ENCODE measurements at places on chromosomes 5 and 9.

DNA sequence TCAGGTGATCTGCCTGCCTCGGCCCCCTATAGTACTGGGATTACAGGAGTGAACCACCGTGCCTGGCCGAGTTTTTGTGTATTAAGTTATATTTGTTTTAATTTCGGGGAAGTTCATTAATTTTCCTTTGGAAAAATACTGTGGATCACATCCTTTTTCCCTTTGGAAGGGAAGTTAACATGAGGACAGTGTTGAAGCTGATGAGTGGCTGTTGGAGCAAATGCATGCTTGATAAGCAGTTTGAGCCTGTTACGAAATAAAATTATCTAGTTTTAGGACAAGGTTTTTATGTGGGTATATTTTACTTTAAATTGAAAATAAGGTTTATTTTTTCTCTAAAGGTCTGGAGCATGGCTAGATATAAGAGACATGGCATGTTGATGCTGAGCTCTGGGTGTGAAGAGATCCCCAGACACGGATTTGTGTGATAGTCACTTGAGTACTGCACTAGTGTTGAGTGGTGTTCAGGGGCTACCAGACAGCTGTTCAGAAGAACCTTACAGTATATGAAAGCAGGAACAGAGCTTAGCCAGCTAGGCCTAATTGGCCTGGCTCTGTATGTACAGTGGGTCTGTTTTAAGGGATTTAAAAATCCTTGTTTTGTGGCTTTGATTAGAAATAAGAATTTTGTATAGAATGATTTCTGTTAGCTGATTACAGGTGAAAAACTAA is 17.4 kb downstream of the LMNB1 start:
- DNase-seq, result no peak

DNA sequence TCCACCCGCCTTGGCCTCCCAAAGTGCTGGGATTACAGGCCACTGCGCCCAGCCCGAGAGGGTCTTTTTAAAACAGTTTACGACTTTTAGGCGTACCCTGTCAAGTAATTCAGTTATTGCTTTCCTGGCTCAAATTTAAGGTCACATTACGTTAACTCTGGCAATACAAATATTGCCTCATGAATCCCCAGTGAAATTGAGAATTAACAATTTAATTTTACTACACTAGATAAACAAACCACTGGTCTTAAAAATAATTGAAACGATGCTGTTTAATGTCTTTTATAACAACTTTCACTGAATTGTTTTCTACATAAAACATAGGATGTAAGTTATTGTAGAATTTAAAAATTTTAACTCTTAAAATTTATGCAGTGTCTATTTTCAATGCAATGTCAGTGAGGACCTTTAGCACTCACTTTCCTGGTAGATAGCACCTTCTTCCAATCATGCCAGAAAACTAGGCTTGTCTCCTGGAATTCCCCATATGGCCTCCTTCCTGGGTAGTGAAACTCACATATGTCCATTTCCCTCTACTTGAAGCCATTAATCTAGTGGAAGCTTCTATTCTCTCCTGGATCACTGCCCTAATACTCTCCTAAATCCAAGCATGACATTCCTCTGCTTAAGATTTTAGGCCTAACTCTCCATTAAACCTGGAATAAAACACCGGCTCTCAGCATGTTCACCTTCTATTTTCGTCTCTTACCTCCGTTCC is 13.5 kb downstream of the BASP1 start:
- DNase-seq, result no peak

DNA sequence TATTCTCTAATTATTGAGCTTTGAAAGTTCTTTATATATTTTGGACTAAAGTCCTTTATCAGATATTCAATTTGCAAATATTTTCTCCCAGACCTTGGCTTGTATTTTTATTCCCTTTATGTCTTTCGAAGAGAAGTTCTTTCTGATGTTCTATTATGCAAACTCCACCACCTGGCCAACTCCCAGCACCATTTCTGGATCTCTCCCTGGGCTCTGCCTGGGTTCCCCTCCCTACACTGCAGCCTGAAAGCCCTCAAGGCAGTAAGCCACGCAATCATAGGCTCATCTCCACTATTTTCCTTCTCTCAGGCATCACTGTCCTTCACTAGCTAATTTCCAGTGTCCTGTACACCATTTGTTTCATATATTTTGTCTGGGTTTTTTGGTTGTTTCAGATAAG is 76.1 kb downstream of the GRAMD2B start:
- no peak for DNase-seq

GRCh38 chr9:128459011-128459410 is 3.2 kb downstream of the ODF2 start:
- DNase-seq, result no peak

- no peak for DNase-seq
Measured at GRCh38 chr9:125493881-125494652, 212.9 kb downstream of the MAPKAP1 start.

DNA sequence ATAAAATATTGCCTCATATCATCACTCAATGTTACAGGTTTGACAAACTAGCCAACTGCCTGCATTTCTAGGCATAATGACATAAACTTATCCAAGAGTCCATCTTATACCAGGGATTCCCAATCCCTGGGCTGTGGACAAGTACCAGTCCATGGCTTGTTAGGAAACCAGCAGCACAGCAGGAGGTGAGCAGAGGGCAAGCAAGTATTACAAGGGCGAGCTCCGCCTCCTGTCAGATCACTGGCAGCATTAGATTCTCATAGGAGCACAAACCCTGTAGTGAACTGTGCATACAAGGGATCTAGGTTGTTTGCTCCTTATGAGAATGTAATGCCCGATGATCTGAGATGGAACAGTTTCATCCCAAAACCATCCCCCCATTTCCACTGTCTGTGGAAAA is 144.9 kb downstream of the PRKACG start:
- DNase-seq, result no peak

DNA sequence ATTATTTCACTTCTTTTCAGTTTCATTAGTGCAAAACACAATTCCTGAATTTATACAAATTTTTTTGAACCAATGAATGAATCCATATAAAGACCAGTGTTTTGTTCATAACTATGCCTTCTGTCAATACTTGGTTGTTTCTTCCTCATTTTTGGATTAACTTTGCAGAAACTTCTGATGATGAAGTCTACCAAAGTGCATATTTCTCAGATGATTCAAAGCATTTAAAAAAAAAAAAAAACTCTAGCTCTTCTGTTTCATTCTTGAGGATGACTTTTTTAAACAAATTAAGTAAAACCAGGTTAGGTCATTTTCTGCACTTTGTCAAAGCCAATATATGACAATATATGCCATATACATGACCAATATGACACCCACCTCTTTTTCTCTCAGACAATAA is 92.6 kb downstream of the CHSY3 start:
- DNase-seq, result no peak

DNA sequence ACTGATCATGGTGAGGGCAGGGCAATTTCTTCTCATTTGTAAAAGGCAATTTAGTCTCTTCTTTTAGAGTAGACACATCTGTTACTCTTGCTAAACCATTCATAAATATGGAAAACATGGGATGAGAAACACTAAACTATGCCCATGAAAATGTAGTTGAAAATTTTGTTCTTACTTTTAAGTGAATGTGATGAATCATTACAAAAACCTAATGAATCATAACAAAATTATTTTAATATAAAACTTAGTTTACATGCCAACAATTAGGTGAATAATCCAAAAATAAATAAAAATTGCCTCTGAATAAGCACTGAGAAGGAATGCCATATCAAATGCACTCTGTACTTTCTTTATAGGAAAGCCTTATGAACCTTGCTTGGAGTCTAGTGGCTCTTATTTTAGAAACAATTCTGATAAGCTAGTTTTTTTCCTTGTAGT is 297.7 kb upstream of the EFNA5 start:
- DNase-seq, result no peak

DNA sequence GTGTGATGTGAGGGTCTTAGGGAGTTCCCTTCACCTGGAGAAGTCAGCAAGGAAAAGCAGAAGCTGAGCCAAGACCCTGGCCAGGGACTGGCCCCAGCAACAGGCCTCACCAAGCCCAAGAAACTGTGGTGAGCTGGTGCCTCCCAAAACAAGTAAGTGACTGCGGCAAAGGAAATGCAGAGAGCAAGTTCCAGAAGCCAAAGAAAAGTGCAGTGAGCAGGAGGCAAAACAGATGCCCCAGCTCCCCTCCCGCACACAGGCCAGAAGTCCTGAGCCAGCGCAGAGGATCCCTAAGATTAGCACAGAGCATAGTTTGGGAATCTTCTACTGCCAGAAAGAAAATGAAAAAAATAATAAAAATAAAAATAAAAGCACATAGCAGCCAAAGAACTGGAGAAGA is 13.2 kb downstream of the MED27 start:
- no peak for DNase-seq

- peak; percentile 88 for DNase-seq
Measured at GRCh38 chr9:122213589-122214413, 15.0 kb downstream of the LHX6 start.

- DNase-seq, result no peak
Measured at GRCh38 chr9:12462861-12463260, 230.3 kb upstream of the TYRP1 start.

GRCh38 chr5:167608390-167609272 is 682.8 kb upstream of the WWC1 start:
- DNase-seq, result no peak

GRCh38 chr5:160333721-160334120 is 21.4 kb upstream of the CCNJL start:
- DNase-seq, result no peak

- DNase-seq, result no peak
Measured at GRCh38 chr9:136994180-136994887, 2.0 kb downstream of the CLIC3 start.

GRCh38 chr5:96933764-96934707 is 1.8 kb upstream of the LNPEP start:
- no peak for DNase-seq

- no peak for DNase-seq
Measured at GRCh38 chr5:95941756-95942155, 19.9 kb downstream of the ELL2 start.

DNA sequence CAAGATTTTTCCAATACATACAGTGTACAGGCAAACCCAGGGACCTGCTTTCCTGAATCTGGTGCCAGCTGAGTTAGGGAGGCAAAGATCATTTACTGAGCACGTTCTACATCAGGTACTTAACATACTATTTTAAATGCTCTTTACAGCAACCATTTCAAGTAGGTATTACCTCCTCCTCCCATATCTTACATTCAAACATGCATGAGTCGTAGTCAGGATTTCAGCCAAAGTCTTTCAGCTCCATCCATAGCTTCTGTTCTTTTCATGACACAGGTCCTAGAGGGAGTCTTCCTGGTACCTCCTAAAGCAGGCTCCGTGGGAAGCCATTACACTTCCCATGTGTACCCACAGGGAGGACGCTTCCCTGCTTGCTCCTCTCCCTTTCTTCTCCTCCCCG is 11.7 kb downstream of the KCNV2 start:
- no peak for DNase-seq

GRCh38 chr5:172877466-172878260 is 43.6 kb downstream of the ERGIC1 start:
- DNase-seq, result no peak

- no peak for DNase-seq
Measured at GRCh38 chr9:13166996-13167395, 112.5 kb downstream of the MPDZ start.

DNA sequence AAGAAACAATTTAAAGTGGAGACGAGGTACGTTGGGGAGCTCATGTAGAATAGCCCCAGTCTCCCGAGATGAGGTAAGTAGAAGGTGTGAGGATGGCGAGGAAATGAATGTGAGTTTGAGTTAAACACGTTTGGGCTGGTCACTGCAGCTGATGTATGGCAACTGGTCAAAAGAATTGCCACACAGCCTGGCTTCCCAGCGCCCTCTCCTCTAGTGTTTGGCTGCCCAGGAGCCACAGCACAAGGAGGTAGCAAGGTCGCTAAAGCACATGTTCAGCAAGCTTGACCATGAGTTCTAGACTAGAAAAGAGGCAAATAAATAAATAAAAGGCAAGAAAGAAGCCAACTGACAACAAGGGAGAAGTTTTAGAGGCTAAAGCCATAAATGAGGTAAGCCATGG is 21.4 kb upstream of the LECT2 start:
- no peak for DNase-seq

- no peak for DNase-seq
Measured at GRCh38 chr5:34051374-34051980, 8.5 kb upstream of the C1QTNF3 start.

- DNase-seq, result no peak
Measured at GRCh38 chr5:108168915-108169314, 213.0 kb downstream of the FBXL17 start.

- DNase-seq, result no peak
Measured at GRCh38 chr9:36802201-36802920, 229.7 kb downstream of the MELK start.

DNA sequence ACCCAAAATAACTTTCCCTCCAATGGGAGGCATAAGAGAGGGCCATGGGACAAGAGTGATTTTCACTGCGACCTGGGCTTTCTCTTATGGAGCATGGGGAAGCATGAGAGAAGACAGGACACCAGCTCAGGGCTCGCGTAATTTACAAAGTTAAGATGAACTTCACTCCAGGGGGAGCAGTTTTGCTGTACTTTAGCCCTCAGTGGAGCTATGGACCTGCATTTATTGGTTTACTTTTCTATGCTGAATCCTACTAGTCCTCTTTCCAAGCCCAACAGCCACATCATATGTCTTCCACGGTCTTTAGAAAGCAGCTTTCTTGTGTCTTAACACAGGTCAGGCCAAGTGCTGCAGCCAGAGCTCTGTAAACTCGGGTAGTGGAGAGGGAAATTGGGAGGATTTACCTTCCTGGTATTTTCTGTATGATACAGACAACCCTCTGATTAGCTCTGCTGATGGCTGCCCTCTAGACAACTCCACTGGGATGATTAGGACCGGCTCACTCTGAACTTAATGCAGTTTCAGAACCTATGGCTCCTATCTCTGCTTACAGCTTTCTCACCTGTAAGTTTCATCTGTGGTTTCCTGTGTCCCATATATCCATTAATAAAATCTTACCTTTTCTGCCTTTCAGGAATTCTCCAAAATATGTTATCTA is 581.0 kb upstream of the RORB start:
- DNase-seq, result no peak

- no peak for DNase-seq
Measured at GRCh38 chr5:34865091-34865490, 26.1 kb downstream of the TTC23L start.

GRCh38 chr5:140042393-140042642 is 781 bp downstream of the NRG2 start:
- DNase-seq, result no peak

DNA sequence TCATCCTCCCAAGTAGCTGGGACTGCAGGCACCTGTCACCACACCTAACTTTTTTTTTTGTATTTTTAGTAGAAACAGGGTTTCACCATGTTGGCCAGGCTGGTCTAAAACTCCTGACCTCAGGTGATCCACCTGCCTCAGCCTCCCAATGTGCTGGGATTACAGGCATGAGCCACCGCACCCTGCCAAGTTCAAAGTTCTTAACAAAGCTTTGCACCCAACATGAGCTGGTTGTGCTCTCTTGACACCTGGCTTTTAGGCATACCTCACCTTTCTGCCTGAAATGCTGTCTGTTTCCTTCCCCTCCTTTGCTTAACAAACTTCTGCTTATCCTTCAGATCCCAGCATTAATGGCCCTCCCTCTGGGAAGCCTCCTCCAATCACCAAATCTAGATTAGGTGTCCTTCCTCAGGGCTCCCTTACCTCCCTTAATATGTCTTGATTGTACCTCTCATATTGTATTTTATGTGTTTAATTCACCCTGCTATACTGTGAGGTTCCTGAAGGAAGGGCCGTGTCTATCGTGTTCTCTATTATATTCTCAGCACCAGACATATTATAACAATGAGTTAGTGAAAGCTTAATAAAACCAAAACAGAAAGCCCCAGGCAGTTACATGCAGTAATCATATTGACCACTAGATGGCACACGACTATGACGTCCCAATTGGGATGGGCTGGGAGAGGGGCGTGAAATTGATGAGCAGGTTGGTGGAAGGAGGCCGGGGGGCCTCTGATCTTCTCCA is 62.9 kb upstream of the PPARGC1B start:
- DNase-seq, result peak; percentile 74

- DNase-seq, result no peak
Measured at GRCh38 chr9:120710110-120710981, 3.9 kb downstream of the MEGF9 start.
